ENCODE measurements at places on chromosomes 3 and 15.

GRCh38 chr3:39819899-39820298 lies 10.5 kb downstream of the MYRIP start:
- DNase-seq = no peak

DNA sequence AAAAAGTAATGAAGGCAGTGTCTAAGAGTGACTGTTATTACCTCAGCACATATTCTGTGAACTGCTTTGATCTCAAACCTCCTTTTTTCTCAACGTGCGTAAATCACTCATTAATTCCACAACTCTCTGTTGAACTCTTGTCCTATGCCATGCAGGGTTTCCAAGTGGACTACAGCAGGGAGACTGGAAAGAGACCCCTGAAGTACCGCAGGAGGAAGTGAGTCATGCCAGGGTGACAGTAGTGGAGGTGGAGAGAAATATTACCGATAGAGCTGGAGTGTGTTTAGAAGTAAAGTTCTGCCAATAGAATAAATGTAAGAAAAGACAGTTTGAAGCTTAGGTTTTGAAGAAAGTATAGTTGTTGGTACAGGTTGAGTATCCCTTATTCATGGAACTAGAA lies 908.9 kb downstream of the ROBO1 start:
- no peak for DNase-seq

DNA sequence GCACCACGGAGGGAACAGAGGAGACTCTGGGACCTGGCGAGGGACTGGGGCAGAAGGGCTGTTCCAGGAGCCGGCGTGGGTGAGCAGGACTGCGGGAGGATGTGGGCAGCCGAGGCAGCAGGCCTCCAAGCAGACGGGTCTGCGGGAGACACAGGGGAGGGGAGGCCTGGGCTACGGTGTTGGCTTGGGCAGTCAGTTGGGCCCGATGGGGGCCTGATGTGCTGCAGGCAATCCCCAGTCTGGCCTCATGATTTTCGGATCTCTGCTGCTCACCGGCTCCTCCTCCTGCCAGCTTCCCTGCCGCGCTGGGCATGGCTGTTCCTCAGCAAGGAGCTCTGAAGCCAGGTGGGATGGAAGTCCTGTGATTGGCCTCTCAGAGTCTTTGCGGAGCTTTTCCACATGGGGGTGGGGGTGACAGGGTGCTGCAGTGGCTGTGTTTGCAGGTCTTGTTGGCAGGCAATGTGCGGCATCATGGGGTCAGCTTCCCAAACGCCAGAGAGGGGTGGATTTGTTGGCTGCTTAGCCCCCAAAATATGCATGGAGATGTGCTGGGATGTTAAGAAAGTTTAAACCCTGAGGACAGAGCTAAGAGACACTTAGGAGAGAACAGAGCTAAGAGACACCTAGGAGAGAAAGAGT lies 19.3 kb downstream of the MINAR1 start:
- no peak for DNase-seq

DNA sequence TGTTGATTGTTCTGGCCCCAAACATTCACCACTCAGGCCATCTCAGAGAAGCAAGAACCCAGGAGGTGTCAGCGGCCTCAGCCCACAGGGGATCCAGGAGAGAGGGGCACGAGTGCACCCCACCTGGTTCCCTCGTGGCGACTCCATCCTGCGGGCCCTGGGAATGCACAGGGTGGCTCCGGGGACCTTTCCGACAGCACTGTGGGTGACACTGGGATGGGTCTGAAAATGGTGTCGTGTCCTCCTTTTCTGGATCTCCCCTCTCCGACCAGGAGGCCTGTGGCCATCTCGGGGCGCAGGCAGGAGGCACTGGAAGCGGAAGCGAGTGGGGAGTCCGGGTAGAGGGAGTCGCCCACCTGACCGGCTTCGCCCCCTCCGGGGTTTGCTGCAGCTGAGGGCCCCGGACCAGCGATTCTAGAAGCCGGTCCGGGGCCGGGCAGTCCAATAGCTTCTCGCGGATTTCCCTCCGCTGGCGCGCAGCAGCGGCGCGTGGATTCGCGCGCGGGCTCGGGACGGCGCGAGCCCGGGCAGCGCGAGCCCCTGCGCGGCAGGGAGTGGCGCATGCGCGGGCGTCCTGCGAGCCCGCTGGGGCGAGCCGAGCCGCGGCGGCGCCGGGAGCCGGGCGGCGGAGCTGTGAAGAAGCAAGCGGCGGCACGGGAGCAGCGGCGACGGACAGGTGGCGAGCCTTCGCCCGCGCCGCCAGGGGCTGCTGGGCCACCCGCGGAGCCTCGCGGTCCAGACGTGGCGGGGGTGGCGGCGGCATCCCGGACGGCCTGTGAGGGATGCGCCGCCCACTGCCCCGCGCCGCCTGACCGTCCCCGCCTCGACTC lies at the start of gene DOCK3:
TSS of gene DOCK3 (plus strand) at position 579 of the 830 bp plus-strand sequence. CDS start 337 bp downstream, outside the sequence.
- peak; percentile 32 for DNase-seq

DNA sequence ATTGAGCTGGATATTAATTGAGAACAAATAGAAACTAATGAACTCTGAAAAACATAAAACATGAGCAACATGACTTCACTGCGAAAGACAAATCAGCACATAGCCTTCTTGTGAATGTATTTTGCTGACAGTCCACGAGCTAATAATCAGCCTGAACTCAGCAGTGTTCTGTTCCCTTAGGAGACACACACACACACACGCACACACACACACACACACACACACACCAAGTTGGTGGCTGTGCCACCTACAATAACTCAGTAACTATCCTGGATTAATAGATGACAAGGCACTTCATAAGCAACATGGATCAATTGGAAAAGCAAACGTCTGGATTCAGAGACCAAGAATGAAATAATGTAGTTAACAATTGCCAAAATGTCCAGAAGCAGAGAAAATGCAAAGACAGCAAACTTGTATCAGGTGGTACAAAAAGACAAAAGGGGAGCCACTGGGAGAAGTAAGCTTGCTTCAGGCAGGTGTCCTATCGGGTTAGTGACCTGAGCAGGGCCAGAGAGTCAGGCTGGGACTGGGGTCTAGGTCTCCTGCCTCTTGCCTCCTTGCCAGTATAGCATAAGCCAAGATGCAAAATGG lies 20.5 kb upstream of the UBE2Q2 start:
- no peak for DNase-seq

- DNase-seq = no peak
These were observed 131.5 kb downstream of the WNT7A start for GRCh38 chr3:13748276-13748879.

DNA sequence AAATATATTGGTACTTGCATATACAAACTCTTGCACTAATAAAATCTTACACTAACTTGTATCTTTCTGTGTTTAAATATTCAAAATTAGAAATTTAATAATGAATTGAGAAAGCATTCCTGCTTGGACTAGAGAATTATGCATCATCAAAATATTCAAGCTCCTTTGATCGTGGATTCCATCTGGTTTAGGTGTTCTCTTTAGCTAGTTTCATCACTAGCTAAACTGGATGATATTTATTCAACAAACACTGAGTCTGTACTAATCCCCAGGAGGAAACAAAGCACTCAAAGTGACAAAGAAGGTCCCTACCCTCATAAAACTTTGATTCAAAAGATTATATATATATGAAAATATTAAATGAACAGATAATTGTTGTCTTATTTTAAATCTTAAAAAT lies 1360.9 kb upstream of the ALCAM start:
- DNase-seq = no peak

- no peak for DNase-seq
These were observed 68.4 kb upstream of the KLF13 start for GRCh38 chr15:31258260-31258659.

- no peak for DNase-seq
These were observed 317.4 kb downstream of the PLOD2 start for GRCh38 chr3:145843561-145843960.

DNA sequence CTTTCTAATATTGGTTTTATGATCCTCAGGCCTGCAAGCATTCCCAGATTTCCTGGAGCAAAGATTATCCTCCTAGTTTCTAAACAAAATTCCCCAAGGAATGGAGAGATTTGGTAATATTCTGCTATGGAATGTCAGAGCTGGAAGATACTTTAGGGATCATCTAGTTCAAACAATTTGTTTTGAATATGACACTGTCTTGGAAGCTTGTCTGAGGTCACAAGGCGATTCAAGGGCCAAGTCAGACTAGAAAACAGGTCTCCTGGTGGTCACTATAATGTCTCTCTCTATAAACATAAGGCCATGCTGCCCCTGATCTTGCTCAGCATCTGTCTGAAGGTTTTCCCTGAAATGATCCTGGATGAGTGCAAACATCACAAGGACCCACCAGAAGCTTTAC lies 143.4 kb upstream of the BCL6 start:
- no peak for DNase-seq

DNA sequence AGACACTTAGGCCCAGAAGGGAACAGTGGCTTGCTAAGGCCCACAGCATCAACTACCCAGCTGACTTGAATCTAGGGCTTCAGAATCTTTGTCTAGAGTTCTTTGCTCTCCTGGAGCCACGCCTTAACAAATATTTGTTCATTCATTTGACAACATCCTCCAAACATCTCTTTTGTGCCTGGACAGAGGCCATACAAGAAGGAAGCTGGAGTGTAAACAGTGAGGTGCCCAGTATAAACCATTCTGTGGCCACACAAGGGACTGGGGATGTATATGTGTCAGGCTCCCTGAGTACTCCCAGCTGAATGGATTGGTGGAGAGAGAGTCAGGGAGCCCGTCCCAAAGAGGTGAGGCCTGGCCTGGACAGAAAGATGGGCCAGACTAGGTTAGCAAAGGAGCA lies 3.4 kb downstream of the CIB2 start:
- no peak for DNase-seq

DNA sequence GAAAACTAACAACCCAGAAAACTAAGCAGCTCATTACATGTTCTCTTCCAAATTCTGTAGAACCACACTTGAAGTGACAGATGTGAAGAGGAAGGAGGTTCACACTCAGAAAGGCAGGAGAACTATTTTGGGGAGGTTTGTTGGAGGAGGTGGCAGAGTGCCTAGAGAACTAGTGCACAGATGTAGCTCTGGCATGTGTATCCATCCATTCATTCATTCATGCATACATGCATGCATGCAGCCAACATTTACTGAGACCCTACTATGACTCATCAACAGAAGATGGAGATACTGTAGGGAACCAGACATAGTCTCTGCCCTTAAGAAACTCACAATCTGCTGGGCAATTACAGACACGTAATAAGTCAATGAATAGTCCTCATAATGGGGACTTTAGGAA lies 116.7 kb downstream of the ERC2 start:
- DNase-seq = peak; percentile 54

- no peak for DNase-seq
These were observed 393.2 kb downstream of the SOX2 start for GRCh38 chr3:182104881-182105280.

DNA sequence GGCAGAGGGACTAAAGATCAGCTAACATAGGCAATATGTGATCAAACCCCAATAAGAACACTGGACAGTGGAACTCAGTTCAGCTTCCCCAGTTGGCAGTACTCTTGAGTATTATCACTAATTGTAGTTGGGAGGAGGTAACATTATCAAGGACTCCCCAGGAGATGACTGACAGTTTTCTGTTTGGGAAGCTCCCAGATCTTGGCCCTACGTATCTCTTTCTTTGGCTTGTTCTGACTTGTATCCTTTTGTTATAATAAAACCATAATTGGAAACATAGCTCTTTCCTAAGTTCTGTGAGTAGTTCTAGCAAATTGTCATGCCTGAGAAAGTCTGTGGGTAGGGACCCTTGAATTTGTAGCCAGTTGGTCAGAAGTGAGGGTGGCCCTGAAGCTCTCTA lies 316.4 kb downstream of the ZNF621 start:
- no peak for DNase-seq

DNA sequence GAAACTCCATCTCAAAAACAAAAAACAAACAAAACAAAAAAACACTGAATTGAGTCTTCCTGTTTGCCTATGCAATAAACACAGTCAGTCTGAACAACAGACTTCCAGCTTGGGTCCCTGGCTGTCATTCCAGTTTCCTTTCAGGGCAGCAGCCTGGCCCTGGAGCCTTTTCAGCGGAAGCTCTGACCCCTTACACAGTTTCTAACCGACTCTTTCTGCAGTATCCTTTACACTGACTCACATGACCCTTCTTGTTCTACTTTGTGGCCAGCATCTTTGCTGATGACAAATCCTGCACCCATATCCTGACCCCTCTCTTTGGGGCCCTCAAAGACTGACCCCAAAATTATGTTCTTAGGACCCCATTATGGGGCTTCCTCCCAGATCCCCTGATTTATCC lies 38.3 kb upstream of the INO80 start:
- DNase-seq = no peak

GRCh38 chr15:101059381-101060341 lies 140.5 kb downstream of the LRRK1 start:
- no peak for DNase-seq

- DNase-seq = no peak
These were observed 369.2 kb upstream of the MCTP2 start for GRCh38 chr15:93861956-93862741.

GRCh38 chr15:81388436-81388770 lies 14.4 kb upstream of the TMC3 start:
- no peak for DNase-seq
